ENCODE measurements at places on chromosomes 1 and 21. TPM values are rescaled to one million over a fixed set of nuclear protein-coding genes. Genes with fewer than 3 reads are reported as not detected.

- DNase-seq: no peak
These were observed 2.7 kb upstream of the SAMSN1 start for GRCh38 chr21:14548779-14549178.

GRCh38 chr1:115158181-115158580 lies 68.9 kb upstream of the TSPAN2 start:
- no peak for DNase-seq

A3GALT2 gene
- total RNA-seq: not detected

RIPK4 gene
- 0.10 TPM for total RNA-seq

Measured in spinal cord (tissue), 10 donors.